ENCODE measurements at places on chromosomes 6 and 20.
A peak's percentile ranks its signal among the peaks of the same experiment; 100 is the strongest.

DNA sequence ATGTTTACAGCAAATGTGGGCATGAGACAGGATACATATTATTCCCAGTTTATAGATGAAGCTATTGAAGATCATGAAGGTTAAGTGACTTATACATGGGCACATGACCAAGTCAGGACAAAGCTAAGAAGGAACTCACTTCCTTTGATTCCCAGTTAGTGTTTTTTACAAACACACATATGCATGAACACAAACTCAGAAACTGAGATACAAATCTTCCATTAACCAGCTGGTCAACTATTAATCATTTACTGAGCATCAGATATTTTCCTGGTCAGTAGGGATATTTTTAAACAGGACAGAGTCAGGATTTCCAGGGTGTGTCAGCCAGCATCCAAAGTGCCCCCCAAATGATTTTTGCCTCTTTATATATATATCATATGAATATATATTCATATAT is 222.2 kb downstream of the OGFRL1 start:
- DNase-seq = peak; percentile 54

- no peak for DNase-seq
Observed at GRCh38 chr6:13328875-13329183, 492 bp upstream of the TBC1D7 start.

GRCh38 chr6:154433477-154434241 is 76.8 kb downstream of the CNKSR3 start:
- peak; percentile 49 for DNase-seq

DNA sequence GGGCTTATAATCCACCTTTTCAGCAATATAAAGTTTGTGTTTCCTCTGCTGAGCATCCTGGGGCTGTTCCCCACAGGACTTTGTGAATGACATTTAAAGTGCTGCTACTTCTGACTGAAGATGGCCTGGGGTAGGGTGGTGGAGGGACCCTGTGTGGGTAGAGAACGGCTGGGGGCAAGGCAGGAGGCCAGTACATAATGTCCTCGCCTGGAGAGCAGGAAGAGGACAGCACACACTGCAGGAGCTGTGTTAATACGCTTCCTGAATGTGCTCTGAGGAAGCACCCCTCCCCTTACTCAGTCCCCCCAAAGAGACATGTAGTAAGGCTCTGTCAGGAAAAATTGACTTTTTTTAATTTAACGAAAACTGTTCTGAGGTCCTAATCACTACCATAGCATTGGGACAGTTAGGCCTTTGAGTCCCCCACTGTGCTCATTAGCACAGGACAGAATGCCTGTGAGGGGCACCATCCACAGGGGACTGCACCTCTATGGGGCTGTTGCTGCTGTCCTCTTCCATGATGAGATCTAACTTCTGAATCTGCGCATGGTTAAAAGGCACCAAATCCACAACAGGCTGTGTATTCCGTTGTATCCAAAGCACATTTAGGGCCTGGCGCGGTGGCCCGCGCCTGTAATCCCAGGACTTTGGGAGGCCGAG is 68.5 kb downstream of the LYRM4 start:
- DNase-seq = no peak
